ENCODE measurements at places on chromosomes 3 and 15.

GRCh38 chr3:72370947-72371346, 477.3 kb downstream of the SHQ1 start:
- DNase-seq: no peak

DNA sequence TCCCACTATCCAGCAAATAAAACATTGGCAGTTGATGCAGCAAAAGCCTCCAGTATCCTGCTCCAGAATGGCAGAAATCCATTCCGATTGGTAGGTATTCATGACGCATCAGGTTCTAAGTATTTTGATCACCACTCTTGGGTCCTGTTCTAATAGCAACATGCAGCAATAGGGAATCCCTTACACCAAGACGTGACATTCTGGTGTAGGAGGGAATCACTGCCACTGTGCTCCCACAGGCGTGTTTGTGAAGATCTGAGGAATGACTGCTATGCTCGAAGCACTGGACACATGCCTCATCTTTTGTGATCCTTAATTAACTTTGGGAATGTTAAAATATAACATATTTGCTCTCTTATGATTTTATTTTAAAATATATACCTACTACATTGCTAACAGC, 552.9 kb downstream of the MECOM start:
- DNase-seq: no peak

GRCh38 chr3:5576277-5577011, 388.9 kb downstream of the EDEM1 start:
- DNase-seq: no peak

DNA sequence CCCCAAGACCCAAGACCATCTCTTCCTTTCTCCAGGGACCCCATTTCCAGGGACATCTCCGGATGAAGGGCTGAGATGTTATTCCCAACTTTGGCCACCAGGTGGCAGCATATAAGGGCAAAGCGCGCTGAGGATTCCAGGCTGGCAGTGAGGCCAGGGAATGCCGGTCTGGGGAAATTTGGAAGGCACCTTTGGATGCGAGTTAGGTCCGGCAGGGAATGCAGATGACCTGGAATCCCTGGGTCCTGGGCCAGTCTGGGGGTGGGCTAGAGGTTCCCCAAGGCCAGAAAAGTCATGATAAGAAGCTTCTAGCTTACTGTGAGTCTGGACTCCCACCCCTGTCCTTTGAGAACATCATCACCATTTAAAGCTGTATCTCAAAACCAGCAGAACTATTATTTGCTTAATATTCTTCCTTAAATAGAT, 1.6 kb upstream of the CHST13 start:
- DNase-seq: peak; percentile 5

- no peak for DNase-seq
Measured at GRCh38 chr3:138440596-138440995, 6.2 kb downstream of the ESYT3 start.
